ENCODE measurements at places on chromosomes 12 and 14.

DNA sequence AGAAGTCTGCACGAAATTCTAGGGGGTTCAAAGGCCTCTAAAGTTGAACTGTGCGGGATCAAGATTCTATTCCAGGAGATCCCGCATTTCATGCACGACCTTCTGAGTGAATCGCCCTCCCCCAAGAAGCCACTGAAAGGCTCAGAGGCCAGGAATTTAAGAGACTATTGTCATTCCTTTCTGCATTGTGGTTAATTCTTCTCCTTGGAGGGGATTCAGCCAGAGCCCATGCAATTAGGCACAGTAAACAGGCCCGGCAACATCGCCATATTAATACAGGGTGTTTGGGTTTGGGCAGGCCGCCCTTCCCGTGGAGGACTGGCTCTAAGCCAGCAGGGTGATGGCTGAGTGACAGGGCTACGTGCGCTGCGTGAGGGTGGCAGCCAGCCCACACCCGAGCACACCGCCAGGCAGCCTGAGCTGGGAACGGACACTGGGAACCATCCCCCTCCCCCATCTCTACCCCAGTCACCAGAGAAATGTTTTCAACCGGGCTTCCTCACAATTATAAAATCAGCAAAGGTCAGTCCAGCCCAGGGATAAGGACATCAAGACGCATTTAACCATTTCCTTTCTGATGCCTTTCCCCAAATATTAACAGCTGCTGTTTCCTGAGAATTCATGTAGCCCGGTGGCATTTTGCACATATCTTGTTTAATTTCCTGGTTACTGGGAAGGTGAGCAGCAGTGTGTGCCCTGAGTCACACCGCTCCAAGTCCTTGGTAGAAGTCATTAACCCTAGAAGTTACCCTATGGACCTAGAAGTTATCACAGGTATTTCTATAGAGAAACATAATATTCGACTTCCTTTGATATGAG, 12.5 kb downstream of the EGLN3 start:
- no peak for DNase-seq

DNA sequence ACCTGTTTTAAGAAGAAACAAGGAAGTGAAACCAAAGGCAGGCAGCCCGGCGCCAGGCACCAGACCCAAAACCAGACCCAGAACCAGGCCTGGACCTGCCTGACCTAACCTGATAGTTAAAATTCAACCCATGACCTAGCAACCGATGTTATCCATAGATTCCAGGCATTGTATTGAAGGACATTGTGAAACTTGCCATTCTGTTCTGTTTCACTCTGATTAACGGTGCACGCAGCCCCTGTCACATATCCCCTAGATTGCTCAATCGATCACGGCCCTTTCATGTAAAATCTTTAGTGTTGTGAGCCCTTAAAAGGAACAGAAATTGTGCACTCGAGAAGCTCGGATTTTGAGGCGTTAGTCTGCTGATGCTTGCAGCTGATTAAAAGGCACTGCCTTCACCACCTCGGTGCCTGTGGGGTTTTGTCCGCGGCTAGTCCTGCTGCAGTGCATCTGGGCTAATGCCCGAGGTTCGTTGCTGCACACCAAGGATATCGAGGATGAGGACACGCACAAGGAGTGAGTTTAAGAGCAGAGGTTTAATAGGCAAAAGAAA, 262.5 kb upstream of the TMEM132C start:
- DNase-seq: no peak

DNA sequence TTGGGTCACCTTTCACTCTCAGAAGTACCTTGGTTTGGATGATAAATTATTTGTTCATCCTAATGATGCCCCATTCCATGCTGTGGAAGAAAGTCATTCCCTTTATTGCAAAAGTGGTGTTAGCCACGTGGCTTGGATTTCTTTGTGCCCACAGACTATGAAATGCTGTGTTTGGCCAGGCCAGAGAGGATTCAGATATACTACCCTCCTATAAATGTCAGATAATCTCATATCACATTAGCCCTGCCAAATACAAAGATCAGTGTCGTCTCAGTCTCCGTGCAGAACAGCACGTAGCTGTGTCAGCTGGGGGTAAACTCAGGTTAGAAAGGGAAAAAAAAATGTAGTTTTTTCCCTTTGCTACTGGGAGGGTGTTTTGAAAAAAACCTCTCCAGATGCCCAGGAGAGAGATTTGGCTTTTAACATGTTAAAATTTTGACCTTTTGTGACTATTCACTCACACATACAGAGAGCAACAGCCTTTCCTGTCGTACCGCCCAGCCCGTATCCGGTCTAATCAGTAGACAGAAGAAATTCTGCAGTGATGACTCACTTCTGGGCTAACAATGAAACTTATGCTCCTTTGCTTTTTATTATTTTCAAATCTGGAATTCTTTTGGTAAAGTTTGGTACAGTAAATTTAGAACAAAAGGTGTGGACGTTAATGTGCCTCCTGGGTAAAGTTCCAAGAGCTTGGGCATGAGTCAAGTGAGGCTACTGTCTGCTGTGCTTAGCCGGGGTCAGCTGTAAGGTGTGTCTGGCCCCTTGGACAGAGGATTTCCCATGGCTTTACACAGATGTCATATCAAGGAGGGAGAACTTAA, 8.5 kb upstream of the PTPRB start:
- DNase-seq: no peak

DNA sequence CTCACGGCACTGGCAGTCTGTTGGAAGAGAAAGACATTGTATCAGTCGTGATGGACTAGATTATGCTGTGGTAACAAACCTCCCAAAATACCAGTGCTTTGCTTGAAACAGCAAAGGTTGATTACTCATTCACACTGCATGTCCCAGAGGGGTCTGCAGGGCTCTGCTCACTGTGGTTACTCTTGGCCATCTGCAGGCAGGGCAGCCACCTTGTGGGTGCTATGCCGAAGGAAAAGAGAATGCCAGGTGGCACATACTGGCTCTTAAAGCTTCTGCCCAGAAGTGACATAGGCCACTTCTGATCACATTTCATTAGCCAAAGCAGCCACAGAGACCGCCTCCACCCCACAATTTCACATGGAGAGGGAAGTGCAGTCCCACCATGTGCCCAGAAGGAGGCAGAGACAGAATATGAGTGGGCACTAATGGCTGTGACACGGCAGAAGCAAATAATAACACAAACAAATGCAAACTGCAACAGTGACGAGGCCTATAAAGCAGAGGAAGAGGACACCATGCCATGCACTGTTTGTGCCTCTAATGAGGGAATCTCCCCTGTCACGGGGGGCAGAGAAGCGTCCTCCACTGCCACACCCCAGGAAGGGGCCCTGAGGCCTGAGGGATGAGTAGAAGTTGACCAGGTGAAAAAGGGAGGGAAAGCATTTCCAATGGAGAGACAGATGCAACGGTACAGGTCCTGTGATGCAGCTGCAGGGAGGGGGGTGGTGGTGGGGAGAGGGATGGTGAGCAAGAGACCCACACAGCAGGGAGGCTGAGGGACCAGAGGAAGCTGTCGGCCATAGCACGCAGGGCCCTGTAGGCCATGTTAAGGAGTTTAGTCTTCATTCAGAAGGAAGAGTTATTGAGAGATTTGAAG, 51.7 kb upstream of the KICS2 start:
- DNase-seq: no peak

All from naive B cell (primary cell).